ENCODE measurements at places on chromosomes 13 and 19.

DNA sequence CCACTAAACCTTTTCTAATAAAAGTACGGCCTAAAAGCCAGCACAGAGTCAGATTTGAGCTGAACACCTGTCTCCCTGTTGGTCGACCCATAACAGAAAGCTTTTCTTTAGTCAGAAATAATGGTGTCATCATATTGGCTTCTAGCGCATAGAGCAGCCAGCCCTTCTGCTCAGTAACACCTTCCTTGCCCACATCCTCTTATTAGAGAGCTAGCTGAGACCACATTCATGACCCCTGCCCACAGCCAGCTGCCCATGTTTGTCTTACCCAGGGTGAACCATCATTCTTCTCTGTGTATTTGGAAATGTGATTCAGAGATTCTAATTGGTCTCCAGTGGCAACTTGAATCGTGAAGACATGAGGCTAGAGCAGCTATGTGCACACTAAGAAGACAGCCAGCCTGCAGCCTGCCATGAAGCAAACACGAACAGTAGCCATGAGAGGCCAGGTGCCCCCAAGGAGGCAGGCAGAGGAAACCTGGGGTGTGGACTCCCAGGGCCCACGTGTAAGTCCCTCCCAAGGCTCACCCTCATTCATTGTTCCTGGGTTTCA, 82.3 kb upstream of the PDCD5 start:
- no peak for DNase-seq

DNA sequence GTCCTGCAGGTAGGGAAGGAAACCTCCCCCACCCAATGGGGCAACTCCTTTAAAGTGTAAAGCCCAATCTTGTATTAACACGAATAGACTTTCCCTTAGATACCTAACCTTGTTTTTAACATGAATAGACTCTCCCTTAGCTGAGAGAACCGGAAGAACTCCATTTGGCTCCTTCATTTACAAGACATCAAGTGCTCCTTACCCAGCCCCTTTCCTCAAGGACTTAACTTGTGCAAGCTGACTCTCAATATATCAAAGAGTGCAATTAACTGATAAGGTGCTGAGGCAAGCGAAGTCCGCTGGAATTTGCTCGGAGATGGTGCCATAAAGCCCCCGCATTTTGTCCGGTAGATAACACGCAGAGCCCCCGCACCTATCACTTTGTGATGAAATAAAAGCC, 9.9 kb upstream of the ZNF90 start:
- no peak for DNase-seq

DNA sequence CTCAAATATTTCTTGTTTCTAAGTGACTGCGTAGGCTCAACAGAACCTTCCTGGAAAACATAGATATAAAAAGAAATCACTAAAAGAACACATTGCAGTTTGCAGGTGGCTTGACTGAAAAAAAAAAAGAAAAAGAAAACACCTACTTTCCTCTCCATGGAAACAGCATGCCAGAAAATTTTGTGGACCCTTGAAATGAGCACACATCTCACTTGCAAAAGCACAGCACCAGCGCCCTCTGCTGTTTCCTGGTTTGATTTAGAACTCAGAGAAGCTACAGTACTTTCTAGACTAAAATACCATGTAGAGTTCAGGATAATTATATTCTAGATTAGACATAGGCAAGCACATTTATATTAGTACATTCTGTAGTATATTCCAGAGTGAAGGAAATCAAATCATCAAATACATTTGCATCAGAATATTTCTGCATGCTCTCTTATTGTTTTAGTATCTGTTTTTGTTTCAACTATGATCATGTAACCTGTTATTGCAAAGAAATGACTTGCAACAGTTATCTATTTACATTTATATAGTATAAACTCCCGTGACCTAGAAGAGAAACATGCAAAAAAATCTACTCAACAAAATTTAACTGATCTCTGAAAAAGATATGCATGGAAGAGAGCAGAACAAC, 22.3 kb upstream of the XPO4 start:
- peak; percentile 89 for DNase-seq

GRCh38 chr19:55287361-55288079, 3.7 kb downstream of the BRSK1 start:
- DNase-seq: no peak

DNA sequence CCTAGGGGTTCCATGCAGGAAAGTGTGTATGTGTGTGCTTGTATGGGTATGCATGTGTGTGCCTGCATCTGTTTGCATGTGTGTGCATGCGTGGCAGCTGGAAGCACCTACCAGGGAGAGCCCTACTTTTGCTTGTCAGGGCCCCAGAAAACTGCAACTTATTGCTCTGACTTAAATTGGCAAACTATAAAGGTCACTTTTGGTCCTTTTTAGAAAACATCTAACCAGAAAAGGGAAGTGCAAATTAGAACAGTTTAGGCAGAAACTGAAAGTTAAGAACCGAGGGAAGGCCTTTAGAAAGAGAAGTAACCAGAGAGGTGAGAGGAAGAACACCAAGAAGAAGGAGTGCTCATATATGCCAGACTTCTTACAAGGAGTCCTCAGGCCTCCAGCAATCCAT, 32.5 kb downstream of the DLEU7 start:
- peak; percentile 79 for DNase-seq

- no peak for DNase-seq
Measured at GRCh38 chr19:932648-933552, 7.1 kb downstream of the ARID3A start.

GRCh38 chr19:19217099-19217498, 5.3 kb downstream of the NCAN start:
- DNase-seq: peak; percentile 79

- no peak for DNase-seq
Measured at GRCh38 chr19:4988770-4989251, 19.9 kb downstream of the KDM4B start.

GRCh38 chr13:77698201-77699058, 943 bp downstream of the SLAIN1 start:
- DNase-seq: peak; percentile 64

DNA sequence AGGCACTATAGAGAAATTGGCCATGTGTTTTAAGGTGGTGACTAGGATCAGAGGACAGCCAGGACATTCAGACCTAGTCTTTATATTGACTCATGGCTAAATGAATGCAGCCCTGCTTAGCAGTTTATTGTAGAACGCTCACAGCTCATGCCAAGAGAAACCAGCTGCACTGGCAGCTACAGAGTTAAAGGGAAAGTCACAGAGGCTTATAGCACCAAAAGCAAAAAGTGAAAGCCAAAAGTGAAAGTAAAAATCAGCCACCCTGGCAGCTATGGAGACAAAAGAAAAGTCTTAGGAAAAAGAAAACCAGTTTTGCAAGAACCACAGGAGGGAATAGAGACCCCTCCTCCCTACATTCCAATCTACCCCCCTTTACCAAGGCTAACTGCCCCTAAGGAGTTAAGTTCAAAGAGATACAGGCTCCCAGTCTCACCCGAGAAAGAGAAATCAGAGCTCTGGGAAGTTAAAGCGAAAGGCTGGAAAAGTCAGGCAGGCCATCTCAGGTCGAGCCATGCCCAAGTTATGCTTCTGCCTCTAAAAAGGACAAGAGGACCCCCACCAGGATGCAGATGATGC, 99.0 kb downstream of the ZNF429 start:
- peak; percentile 62 for DNase-seq

DNA sequence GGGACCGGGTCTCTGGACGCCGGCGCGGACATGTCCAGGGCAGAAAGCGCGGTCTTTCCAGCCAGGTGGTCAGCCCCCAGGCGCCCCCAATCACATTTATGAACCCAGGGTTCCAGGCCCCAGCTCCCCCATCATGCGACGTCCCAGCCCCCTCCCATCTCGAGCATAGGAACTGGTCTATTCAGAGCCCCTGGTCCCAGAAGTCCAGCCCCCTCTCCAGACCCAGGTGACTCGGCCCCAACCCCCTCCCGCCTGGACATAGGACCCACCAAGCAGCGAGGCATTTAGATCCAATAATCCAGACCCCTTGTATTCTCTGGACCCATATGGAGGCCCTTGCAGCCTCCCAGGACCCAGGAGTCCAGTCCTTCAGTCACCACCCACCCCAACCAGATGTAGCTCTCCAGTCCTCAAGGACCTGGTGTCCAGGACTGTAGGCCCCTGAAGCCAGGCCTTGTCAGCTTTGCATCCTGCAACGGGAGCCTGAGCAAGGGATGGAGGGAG, 501 bp downstream of the APLP1 start:
- DNase-seq: no peak

DNA sequence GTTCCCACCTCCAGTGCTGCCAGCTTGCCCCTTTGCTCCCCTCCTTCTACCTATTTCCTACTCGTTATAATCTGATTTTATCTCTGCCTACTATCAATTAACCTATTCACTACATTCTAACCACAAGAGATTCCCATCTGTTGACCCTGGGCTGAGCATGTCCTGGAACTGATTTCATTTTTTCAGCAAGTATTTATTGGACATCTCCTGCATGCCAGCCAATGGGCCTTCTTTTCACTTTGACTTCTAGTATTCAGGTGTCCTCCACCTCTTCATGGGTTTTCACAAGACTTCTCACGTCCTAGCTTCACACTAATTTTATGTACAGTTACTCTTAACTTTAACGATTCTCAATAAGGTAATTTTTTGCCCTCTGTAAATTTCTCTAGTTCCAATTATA, 282.7 kb upstream of the KLHL1 start:
- DNase-seq: no peak

DNA sequence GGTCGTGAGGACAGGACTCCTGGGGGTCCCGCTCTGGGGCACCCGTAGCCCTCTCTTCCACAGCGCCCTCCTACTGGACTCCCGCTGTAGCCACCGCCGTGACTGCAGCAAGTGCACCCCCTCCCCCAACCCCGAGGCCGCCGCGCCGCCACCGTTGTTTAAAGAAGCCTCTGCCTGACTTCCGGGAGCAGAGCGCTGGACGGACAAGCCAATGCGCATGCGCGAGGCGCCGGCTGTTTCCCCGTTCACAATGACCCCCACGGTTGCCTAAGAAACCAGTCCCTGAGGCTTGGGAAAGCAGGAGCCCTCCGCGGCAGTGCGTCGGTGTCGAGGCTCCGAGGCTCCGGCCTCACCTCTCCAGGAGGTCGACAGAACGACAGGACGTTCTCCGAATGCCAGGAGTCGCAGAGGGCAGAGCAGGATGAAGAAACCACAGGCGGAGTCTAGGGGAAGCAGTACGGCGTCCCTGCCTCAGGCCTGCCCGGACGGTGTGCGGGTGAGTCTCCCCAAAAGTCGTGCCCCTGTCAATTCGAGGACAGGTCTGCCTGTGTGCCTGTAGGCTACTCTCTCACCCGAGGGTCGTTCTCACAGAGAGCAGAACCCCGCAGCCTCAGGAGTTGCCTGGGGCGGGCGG, 70.5 kb upstream of the ZNF420 start:
- DNase-seq: no peak

- DNase-seq: no peak
Measured at GRCh38 chr13:27168906-27169657, 2.5 kb downstream of the USP12 start.

DNA sequence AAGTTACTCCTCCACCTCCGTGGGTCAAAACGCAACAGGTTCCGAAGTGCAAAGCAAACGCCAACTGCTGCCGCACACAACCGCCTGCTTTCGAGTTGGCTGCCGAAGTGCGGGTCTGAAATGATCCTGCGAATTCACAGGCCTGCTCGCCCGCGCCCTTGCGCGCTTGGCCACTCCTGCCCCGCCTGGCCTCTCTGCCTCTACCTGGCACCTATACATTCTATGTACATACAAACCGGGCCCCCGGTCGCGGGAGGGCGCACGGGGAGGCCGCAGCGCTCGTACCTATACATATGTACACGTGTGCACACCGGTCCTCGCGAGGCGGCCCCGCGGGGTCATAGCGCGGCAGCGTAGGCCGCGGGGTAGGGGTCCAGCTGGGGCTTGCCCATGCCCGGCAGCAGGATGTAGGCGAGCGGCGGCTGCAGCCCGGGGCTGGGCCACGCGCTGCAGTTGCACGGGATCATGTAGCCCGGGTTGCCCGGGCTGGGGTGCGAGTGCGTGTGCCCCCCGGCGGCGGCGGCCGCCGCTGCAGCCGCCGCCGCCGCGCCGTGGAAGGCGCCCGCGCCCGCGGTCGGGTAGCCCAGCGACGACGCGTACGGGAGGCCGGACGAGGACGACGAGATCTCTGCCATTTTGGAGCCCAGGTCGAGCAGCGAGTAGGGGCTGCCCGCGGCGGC, 1.3 kb downstream of the SOX21 start:
- no peak for DNase-seq

- no peak for DNase-seq
Measured at GRCh38 chr19:42269478-42270345, 660 bp downstream of the CIC start.

DNA sequence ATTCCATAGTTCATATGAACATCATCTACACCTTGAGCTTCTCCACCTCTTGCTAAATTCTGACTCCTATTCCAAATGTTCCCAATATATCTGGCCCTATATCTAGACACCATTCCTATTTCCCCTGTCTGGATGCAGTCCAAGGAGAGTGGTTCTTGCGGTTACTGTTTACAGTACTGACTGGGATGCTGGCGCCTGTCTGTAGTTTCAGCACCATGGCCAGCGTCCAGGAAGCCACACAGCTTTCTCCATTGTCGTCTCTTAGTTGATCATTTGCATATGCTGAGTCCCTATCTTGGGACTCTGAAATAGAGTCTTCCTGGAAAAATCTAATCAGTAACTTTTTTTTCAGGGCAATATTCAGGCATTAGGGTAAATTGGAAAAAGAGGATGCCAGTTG, 14.9 kb downstream of the LAIR2 start:
- DNase-seq: peak; percentile 85

- DNase-seq: no peak
Measured at GRCh38 chr19:534088-534487, 2.5 kb downstream of the CDC34 start.

- no peak for DNase-seq
Measured at GRCh38 chr13:95479731-95480130, 72.8 kb upstream of the CLDN10 start.

DNA sequence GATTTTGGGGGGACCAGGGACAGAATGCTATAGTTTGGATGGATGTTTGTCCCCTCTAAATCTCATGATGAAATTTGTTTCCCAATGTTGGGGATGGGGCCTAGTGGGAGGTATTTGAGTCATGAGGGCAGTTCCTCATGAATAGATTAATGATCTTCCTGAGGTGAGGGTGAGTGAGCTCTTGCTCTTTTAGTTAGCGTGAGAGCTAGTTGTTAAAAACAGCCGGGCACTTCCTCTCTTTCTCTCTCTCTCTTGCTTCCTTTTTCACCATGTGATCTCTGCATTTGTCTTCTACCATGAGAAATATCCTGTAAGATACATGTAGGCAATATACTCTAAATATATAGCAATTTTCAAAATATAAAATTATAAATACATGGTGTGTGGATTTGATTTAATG, 290.8 kb upstream of the PCDH9 start:
- DNase-seq: no peak

DNA sequence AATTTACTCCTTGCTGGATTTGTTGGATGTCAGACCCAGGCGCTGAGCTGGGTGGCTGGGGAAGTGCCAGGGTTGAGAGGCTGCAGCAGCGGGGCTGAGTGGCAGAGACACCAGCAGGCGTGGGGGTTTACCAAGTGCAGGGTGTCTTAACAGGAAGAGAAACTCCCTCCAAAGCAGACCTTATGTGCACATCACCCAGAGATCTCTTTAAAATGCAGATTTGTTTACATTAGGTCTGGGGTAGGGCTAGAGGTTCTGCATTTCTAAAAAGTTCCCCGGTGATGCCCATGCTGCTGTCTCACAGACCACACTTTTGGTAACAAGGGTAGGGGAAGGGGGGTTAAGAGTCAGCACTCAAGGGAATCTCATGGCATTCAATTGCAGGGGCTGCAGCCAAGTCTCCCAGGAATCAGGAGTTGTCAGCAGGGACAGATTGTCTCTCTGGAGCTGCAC, 80.7 kb upstream of the OLFM4 start:
- DNase-seq: no peak
